ENCODE measurements at places on chromosomes 5 and 9.

- DNase-seq: no peak
Observed at GRCh38 chr9:68869022-68869421, 144.9 kb downstream of the PRKACG start.

DNA sequence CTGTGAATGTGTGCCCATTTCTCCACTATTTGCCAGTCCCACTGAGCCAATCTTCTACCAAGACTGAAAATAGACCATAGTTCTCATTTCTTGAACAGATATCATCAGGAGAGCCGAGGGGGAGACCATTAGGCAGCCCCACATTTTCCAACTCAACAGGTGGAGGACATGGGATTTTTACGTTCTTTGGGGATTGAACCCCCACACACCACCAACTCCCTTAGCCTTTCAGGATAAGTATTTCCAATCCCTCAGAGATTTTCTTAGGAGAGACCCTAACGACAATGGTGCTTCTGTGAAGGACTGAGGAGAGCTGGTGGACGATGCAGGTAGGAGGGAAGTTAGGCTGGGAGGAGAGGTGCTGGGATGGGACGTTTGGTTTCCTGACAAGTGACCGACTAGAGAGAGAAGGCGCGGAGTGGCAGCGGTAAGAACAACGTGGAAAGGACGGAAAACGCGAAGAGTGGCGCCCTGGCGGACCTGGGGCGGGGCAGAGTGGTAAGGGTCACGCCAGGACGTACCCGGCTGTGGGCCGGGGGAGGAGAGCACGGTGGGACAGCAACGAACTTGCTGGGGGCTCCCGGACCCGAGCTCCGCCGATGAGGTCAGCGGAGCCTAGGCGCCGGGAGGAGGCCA is 681 bp upstream of the CHSY3 start:
- DNase-seq: no peak

GRCh38 chr5:113675166-113675565 is 161.7 kb downstream of the YTHDC2 start:
- DNase-seq: no peak

- DNase-seq: no peak
Observed at GRCh38 chr9:115625251-115625650, 507.3 kb upstream of the TNC start.

GRCh38 chr5:37850226-37850865 is 10.5 kb upstream of the GDNF start:
- DNase-seq: no peak

DNA sequence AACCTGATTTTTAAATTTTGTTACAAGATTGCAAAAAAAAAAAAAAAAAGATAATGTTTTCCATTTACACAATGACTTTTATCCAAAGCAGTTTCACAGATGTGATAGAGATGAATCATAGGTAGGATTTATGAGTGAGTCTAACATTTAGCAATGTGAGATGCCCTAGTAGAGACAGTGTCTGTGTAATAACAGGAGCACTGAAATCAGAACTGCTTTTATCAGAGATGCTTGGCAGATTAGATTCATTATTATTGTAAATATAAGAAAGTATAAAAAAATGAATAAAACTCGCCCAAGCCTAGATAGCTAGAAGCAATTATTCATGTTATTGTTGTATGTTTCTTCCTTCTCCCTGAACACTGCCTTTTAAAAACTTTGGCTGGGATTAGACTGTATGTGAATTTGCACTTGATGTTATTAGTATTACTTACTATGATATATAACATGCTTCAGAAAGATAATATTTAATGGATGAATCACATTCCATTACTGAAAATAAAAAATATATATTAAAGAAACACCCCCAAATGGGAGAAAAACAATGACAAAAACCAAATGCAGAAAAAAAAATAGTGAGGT is 567.3 kb upstream of the KLF4 start:
- DNase-seq: no peak

- DNase-seq: no peak
Observed at GRCh38 chr5:79456890-79457583, 56.9 kb downstream of the HOMER1 start.

GRCh38 chr5:155620821-155621410 is 607.4 kb downstream of the KIF4B start:
- no peak for DNase-seq

DNA sequence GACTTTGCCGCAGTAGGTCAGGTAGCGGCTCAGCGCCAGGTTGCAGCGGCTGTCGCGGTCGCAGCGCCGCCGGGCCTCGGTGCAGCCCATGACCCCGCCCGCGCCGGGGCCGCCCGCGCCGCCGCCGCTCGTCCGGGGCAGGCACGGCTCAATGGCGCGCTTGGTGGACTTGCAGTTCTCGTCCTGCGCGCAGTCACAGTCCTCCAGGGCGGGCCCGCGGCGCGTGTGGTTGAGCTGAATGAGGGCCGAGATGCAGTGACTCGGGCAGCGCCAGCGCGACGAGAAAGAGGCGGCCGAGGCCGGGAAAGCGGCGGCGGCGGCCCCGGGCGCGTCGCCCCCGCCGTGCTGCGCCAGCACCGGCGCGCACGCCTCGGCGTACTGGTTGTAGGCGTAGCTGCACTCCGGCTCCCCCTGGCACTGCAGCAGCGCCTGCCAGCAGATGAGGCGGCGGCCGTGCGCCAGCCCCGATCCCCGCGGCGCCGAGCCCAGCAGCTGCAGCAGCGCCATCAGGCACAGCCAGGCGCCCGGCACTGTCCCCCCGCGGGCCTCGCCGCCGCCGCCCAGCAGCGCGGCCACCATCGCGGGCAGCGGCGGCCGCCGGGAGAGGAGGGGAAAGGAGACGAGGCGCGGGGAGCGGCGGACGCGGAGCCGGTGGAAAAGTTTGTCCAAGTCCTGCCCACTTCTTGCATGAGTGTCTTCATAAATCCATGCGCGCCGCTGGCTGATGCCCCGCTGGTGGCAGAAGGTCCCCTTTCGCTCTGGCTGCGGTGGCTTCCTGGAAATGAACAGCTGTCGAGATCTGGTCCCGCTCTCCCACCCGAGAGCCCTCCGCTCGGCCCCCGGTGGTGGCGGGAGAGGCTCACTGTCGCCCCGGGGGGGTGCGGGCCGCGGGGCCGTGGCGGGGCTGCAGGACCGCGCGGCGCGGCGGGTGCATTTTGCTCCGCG is 833 bp downstream of the GAS1 start:
- DNase-seq: peak; percentile 27

- no peak for DNase-seq
Observed at GRCh38 chr5:71810471-71811195, 91.6 kb downstream of the CARTPT start.

- DNase-seq: peak; percentile 29
Observed at GRCh38 chr9:91150998-91151717, 210.6 kb downstream of the AUH start.

DNA sequence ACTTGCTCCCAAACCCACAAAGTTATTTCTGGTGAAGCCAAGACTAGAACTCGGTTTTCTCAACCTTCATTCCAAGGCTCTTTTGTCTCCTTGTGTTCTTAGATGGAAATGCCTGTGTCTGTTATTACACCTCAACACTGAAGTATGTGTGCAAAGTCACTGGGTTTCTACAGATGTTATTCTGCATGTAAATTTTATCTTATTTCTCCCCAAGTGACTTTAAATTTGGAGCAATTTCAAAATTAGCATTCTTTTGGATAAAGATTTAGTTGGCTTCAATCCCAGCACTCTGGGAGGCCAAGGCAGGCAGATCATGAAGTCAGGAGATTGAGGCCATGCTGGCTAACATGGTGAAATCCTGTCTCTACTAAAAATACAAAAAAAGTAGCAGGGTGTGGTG is 104.4 kb upstream of the GNA14 start:
- DNase-seq: no peak

- no peak for DNase-seq
Observed at GRCh38 chr9:130371196-130371966, 73.4 kb upstream of the ASS1 start.

- no peak for DNase-seq
Observed at GRCh38 chr5:57505272-57506200, 22.9 kb upstream of the ACTBL2 start.

DNA sequence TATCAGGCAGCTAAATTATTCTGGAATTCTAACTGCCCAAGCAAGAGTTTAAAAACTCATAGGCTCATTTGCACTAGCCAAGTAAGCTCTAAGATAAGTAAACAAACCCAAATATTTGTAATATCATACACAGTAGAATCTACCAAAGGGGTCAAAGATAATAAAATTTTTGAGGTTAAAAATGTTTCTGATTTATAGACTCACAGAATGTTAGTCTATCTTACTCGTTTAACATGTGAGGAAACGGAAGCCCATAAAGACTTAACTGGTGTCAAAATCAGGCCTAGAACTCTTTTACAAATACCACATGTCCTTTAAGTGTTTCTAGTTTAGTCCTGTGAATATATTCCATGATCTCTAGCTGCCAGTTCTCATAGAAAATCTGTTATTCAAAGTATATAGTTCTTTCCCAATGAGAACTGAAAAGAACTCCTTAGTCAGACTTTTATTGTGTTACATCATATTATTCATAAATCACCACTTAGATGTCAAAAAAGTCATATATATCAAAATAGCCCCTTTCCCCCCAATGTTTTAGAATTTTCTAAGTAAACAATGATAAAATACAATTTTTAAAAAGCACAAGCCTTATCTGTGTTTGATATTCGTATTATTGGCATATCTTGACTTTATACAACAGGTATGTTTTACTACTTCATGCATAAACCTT is 13.9 kb downstream of the RAB14 start:
- DNase-seq: no peak

DNA sequence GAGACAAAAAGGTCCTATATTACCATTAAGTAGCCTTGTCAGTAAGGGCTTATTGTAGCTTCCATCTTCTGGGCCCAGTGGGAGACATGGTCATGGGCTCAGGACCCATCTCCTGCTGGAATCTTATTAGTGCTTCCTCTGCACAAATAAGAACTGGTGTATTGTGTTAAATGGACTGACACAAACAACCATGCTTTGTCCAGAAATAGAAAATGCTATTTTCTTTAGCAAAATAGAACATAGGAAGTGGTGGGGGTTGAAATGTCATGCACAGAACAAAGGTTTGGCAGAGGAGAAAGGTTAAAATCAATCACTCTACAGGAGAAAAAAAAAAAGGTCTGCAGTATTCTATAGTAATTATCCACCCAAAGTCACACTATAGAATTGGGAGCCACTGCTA is 252.2 kb downstream of the ELAVL2 start:
- DNase-seq: no peak

DNA sequence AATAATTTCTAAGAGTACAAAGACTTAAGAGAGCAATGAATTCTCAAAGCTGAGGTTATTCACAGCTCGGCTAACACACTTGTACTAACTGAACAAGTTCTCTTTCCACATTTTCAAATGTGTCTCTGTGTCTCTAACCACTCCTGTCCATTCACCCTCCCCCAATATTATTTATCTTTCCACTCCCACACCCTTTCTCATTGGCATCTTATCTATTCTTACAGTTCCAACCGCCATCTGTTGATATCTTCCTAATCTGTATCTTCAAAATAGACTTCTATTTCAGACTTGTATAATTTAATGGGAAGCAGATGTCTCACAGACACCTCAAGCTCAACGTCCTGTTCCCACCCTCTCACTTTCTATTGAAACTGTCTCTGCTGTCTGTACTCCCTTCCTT is 205.9 kb downstream of the ANXA1 start:
- no peak for DNase-seq

- no peak for DNase-seq
Observed at GRCh38 chr9:29160763-29161353, 1587.6 kb upstream of the C9orf72 start.

GRCh38 chr5:175489693-175490443 is 11.5 kb downstream of the SFXN1 start:
- DNase-seq: no peak

DNA sequence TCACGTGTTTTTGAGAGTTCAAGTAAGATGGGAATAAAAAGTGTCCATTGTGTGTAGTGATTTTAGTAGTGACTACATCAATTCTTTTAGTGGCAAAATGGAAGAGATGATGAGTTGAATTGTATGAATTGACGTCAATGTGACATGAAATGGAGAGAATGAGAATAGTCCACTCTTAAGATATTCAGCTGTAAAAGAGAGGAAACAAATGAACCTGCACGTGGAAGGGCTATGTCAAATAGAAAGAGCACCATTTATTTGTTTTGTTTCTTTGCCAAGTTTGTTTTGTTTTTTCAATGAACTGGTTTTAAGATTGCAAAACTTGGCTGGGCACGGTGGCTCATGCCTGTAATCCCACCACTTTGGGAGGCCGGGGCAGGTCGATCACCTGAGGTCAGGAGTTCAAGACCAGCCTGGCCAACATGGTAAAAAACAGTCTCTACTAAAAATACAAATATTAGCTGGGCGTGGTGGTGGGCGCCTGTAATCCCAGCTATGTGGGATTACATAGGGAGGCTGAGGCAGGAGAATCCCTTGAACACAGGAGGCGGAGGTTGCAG is 453.8 kb downstream of the TAF11L14 start:
- no peak for DNase-seq

DNA sequence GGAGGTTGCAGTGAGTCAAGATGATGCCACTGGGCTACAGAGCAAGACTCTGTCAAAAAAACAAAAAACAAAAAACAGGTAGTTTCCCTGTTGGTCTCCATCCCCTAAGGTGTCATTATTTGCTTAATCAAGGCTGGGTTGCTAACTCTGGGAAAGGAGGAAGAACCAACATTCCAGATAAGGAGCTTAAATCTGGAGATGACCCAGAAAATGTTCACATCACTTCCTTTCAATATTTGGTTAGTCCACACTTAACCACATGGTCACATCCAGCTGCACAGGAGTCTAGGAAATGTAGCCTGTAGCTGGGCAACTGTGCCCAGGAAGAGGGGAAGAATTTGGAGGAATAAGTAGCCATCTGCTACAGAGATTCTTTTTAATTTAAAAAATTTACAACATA is 25.9 kb upstream of the MEGF9 start:
- no peak for DNase-seq

GRCh38 chr5:175347027-175347426 is 97.0 kb downstream of the DRD1 start:
- no peak for DNase-seq

DNA sequence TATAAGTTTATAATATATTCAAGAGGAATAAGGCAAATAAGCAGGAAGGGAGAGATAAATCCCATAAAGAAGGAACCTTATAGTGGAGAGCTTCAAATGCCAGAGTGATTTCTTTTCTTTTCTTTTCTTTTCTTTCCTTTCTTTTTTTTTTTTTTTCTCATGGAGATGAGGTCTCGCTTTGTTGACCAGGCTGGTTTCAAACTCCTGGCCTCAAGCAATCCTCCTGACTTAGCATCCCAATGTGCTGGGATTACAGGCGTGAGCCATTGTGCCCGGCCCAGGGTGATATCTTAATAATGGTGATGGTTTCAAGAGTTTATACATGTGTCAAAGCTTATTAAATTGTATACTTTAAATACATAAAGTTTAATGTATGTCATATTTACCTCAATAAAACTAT is 19.6 kb upstream of the FOCAD start:
- DNase-seq: no peak

DNA sequence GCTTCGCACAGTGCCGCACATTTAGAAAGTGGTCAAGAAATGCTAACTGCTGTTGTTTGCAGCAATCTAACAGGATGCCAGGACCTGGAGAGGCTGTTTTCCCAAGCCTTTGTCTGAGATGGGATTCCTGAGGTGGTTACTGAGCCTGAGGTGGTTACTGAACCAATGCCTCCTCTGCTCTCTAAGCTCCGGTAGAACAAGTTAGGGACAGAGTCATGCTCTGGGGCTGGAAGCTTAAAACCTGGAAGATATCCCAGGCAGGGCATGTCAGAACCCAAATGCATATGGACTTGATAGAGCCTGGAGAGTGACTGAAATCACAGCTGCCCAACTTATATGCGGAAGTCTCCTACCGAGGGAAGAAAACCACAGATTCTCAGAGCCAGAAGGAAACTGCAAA is 46.5 kb upstream of the FAT2 start:
- no peak for DNase-seq

All from stimulated activated CD8-positive, alpha-beta memory T cell treated with anti-CD3 and anti-CD28 coated beads, Interleukin-4, amount 100 ng/mL, for 4 hours (primary cell).